CD4-positive, alpha-beta T cell treated with Interleukin-4 for 1 hour (primary cell): ENCODE measurements at places on chromosomes 13 and 19.

- DNase-seq = no peak
Observed at GRCh38 chr19:30487178-30487577, 115.0 kb downstream of the ZNF536 start.

GRCh38 chr13:73781384-73781783 is 352.8 kb downstream of the KLF12 start:
- no peak for DNase-seq

DNA sequence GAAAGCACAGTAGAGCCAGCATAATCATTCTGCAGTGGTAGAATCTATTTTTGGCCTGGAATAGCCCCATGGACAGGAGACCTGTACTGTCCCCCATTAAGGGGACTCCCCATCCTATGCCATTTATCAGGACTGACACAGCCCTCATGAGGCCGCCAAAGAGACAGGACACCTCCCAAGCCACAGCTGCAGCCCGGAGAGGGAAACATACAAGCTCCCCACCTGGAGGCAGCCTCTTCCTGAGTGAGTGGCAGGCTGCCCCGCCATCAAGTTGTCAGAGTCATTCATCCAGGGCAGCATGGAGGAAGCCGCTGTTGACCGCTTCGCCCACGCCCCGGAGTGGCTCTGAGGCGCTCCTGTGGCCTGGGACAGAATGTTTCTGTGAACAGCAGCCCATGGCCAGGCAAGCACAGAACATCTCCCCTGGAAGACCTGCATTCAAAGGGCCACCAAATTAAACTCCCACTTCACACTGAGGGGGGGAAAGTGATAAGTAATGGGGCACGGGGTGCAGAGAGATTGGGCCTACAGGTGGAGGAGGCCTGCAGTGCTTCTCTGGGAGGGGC is 111.3 kb downstream of the ZDHHC20 start:
- no peak for DNase-seq

GRCh38 chr19:51462681-51463080 is 4.4 kb upstream of the SIGLEC8 start:
- no peak for DNase-seq

GRCh38 chr13:39051157-39051556 is 12.9 kb downstream of the NHLRC3 start:
- no peak for DNase-seq

- DNase-seq = no peak
Observed at GRCh38 chr13:48656608-48657007, 2.9 kb downstream of the CYSLTR2 start.

- DNase-seq = no peak
Observed at GRCh38 chr19:2528675-2529101, 52.8 kb downstream of the GADD45B start.

- no peak for DNase-seq
Observed at GRCh38 chr19:27892500-27892899, 1320.5 kb downstream of the UQCRFS1 start.

DNA sequence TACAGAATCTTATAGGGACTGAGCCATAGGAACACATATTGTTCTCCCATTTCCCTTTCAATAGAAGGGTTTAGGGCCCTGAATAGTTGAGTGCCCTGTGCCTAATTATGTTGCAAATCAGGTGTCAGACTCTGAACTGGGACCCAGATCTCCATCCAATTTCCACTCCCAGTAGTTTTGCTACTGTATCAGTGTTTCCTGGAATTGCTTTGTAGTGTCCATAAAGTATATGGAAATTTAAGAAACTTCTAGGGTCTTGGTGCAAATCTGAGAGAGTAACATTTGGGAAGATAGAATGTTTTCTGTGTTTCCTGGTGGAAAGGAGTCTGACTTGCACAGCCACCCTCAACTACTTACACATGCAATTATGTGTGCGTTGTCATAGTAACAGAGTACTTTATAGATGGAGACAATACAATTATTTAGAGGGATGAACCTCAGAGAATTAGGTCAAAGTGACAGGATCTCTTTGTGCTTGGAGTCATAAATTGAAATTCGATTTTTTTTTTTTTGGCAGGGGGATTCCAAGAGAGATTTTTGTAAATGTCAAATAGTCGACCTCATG is 646 bp upstream of the SLC10A2 start:
- no peak for DNase-seq

DNA sequence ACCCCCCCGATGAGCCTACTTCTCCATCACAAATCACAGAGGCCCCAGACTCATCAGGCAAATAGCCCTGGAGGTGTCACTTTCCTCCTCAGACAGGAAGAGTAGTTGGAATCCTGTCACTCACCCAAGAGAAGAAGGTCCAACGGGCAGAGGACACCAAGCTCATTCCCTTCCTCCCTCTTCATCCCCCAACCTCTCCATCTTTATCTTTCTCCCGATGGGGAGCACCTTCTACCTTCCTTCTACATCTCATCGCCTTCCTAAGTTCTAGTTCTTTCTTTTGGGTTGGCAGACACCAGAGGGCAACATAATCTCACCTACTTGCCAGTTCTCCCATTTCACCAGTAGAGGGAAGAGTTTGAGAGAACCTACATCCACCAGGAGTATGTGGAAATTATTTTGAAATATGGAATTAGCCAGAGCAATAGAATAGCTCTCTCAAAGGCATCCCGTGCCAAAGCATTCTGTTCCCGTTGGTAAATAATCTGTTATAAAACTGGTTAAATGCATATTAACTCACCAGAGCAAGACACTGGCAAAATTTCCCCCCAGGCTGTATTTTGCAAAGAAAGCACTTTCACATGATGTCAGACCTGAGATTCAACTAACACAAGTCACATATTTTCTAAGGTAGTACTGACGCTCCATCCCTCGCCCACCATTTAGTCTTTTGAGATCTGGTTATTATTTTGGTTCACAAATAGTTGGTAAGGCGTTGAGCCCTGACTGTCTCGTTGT is 55.0 kb downstream of the ZIC5 start:
- no peak for DNase-seq

- DNase-seq = peak; percentile 36
Observed at GRCh38 chr19:41341669-41342490, 11.8 kb downstream of the TGFB1 start.

DNA sequence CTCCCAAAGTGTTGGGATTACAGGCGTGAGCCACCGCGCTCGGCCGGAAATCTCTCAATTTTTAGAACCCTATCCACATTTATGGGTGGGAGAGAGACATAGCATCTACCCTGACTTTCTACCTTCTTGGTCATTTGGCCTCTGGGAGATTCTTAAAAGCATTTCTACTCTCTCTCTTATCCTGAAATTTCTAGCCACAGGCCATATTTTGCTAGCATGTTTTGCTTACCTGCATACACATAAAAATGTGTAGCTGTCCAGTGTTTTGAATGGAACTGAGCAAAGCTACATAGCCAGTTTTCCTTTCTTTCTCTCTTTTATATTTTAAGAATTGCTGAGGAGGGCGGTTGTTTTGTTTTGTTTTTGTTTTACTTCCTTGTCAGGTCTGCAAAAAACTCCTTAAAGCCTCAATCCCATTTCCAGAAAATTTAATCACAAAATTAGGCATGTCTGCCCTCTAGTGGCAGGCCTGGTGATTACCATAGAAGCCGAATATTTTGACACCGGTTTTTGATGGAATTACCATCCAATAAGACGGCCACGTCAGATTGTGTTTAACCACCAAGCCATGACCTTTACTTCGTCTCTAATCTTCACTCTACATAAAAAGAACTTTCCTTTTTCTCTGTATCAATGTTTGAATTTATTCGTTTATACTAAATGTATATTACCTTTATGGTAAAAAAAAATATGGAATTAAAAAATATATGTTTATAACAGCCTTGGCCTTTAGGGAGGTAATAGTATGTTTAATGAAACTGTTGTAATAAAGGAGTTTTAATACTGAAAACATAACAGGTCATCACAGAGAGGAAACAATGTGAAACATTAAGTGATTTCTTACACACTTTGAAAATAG is 34.4 kb upstream of the OXGR1 start:
- peak; percentile 35 for DNase-seq

- DNase-seq = no peak
Observed at GRCh38 chr13:97249796-97250495, 27.8 kb downstream of the MBNL2 start.

GRCh38 chr13:50389726-50390125 is 374.5 kb downstream of the KCNRG start:
- DNase-seq = no peak

- DNase-seq = no peak
Observed at GRCh38 chr19:40424637-40425449, 949 bp downstream of the SERTAD1 start.
